ENCODE measurements at places on chromosomes 12 and 14. TPM values are rescaled to one million over a fixed set of nuclear protein-coding genes. Genes with fewer than 3 reads are reported as not detected.

PRH2 gene
- not detected for total RNA-seq

RTL1 gene
- total RNA-seq: not detected

NPFF gene
- not detected for total RNA-seq

RFX4 gene
- not detected for total RNA-seq

GZMB gene
- 3.0 TPM for total RNA-seq

MMP14 gene
- 250 TPM for total RNA-seq

TSHR gene
- total RNA-seq: 0.30 TPM

ESR2 gene
- 0.27 TPM for total RNA-seq

DNAJC22 gene
- total RNA-seq: not detected

KCNMB4 gene
- total RNA-seq: 3.3 TPM

CAPS2 gene
- total RNA-seq: 33.9 TPM

PCED1B gene
- 12.6 TPM for total RNA-seq

R3HDM2 gene
- 55.8 TPM for total RNA-seq

NUAK1 gene
- total RNA-seq: 28.2 TPM

DCAF5 gene
- total RNA-seq: 56.9 TPM

Measured in aorta (tissue), 5 donors.